ENCODE measurements at places on chromosomes 12 and 14.

GRCh38 chr12:3622021-3622821 is 130.7 kb downstream of the CRACR2A start:
- DNase-seq, result no peak

DNA sequence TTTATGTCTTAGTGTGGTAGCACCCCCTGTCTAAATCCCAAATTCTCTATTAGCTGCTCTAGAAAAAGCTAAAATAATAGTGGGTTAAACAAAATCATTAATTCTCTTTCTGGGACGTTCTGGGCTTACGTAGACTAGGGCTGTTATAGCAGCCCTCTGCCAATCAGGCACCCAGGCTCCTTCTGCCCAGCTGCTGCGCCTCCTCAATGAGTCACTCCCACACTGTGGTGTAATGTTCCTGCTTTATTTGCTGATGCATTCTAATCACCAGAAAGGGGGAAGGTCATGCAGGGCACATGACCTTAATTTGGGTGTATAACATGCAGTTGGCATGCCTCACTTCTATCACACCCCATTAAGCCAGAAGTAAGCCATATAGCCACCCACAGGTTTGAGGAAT is 294.5 kb downstream of the GALC start:
- no peak for DNase-seq

- DNase-seq, result no peak
Observed at GRCh38 chr14:61589691-61590581, 105.4 kb upstream of the HIF1A start.

DNA sequence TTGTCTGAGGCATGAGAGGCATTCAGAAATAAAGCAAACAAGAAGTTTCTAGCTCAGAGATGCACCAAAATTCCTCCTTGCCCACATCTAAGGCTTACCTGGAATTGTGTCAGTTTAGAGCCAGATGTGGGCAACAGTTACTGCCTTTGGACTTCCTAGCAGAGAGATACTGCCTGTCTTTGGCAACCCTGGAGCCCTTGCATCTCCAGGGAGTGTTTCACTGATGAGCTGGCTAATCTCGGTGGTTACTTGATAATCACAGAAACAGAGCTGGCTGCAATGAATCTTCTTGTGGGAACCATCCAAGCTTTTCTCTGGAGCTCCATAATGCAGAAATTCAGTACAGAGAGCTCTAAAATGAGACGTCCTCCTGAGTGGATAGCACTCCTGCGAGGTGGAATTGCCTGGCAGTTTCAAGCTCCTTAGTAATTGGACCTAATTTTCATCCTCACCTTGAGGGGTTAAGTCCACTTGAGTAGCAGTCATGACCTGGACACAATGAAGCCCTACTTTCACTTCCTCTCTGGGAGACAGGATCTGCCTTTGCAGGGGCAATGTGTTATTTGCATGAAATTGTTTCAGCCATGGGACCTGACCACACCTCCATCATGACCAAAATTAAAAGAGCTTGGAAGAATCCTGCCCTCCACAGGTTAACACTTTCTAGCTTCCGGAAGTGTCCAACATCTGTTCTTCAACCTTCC is 108.8 kb upstream of the ARHGAP5 start:
- no peak for DNase-seq

DNA sequence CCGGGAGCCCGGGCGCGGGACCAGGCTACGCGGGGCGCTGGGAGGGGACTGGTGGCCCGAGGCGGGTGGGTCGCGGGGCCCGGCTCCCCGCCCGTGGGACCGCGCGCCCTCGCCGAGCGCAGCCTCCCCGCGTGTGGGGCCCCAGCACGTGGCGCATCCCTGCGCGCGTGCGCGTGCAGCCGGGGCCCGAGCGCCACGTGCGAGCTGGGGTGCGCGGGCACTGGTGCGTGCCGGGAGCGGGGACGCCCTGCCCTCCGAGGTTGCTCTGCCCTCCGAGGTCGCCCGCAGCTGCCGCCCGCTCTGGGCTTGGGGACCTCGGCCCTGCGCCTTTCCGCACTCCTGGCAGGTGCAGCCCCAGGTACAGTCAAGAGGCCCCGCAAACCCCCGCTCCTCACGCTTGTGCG is 365 bp upstream of the CCDC88C start:
- DNase-seq, result no peak

DNA sequence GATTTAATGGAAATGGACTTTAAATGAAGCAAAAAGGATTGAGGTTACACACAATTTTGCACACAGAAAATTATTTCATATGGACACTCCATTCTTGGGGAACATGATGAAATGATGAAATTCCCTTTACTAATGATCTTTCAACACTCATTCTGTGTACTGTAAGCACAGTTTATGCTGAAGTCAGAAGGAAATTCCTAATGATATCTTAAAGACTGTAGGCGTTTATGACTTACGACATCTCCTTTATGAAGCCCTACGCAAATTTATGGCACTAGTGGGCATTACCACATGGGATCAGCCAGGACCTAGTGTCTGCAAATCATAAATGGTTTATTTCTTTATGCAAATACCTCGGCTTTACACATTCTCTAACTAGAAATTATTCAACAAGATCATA is 97.9 kb upstream of the SOX5 start:
- DNase-seq, result no peak

DNA sequence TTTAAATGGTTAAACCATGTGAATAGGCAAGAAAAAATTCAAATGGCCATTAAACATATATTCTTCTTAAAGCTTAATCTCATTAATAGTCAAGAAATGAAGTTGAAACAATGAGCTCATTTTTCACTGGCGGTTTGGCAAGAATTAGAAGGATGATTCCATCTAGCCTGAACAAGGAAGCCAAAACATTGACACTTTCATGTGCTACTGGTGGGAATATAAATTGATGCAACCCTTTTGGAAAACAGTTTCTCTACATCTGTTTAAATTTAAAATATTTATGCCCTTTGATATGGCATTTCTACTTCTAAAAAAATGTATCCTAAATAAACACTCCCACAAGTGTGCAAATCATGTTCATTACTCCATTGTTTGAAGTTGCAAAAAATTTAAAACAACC is 174.7 kb upstream of the HIF1A start:
- no peak for DNase-seq

GRCh38 chr14:51619561-51619960 is 32.1 kb upstream of the FRMD6 start:
- no peak for DNase-seq

DNA sequence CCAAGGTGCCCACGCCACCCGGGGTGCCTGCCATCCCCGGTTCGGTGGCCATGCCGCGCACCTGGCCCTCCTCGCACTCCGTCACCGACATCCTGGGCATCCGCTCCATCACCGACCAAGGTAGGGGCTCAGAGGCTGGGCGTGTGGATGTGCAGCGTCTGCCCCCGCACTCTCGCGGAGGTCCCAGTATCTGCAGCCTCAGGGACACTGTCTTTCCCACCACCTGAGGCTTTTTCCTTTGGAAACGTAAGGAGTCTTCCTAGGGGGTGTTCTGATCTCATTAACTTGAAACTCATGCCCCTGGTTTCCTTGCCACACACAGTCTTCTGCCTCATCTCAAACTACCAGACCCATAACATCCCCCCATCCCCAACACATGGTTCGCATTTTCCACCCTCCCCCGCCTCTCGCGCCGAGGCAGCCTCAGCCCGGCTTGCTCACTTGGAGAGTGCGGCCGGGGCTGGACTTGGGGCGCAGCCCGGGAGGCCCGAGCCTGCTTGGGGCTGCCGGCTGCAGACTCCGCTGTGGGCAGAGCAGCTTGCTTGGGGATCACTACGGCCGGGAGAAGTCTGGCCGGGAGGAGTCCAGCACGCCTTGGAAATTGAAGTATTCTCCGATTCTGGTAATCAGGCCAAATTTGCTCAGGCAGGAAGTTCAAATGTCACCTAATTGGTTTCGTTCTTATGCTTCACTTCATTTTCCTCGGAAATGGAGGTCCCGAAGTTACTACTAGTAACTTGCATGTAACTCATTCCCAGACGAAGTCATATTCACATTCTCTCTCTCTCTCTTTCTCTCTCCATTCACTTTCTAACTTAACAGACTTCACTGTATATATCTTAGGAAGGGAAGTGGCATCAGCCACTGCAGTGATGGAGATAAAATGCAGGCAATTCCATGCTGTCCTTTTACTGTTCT is 2.0 kb downstream of the PAX9 start:
- no peak for DNase-seq

DNA sequence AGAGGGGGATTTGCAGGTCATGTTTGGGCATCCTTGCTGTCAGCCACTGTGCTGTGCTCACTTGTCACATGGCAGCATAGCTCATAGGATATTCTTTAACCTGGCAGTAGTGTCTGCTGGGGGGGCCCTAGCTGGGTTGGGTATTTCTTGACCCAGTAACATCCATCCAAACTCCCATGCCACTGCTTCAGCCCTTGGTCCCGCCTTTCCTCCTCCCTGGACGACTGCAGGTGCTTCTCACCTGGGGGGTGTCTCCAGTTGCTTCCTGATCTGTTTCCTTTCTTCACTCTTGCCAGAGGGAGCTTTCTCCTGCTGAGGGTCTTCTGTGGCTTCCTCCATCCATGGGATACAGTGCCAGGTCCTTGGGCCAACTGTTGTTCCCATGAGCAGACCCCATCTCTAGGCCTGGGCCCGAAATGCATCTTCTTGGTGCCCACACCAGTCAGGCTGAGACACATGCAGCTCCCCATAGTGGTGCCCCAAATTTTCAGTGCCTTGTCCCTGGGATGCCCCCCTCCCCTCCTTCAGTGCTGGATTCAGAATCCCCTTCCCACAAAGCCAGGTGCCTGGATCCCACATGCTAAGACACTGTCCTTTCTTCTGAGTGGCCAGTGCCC is 20.5 kb downstream of the C14orf132 start:
- no peak for DNase-seq

GRCh38 chr12:18383203-18383602 is 121.9 kb downstream of the PIK3C2G start:
- DNase-seq, result no peak

DNA sequence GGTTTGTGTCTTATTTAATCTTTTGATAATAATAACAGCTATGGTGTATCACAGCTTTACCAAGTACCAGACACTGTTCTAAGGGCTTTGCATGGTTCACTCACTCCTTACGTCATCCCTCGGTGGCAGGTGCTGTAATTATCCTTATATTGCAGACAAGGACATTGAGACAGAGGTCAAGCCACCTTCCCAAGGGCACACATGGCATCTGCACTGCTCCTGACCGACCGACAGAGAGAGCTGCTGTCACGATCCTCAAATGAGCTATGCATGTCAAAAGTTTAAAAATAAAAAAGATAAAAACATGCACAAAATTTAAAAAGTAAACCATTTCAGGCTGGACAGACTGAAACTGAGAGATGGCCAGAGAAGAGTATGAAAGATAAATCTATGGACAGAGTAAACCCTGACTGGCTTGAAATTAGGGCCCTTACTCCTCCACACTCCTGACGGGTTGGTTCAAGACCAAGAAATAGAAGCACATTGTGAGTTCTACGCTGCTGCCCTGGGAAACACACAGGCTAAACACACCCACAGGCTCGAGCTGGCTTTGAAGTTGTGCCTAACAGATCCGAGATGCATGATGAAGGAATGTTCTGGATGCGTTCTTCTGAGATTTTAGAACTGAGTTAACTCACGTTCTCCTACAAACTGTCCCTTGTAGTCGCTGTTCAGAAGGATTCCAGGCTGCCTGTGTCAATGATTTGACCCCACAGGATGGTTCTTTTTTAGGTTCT is 268.7 kb downstream of the ZFP36L1 start:
- DNase-seq, result no peak

DNA sequence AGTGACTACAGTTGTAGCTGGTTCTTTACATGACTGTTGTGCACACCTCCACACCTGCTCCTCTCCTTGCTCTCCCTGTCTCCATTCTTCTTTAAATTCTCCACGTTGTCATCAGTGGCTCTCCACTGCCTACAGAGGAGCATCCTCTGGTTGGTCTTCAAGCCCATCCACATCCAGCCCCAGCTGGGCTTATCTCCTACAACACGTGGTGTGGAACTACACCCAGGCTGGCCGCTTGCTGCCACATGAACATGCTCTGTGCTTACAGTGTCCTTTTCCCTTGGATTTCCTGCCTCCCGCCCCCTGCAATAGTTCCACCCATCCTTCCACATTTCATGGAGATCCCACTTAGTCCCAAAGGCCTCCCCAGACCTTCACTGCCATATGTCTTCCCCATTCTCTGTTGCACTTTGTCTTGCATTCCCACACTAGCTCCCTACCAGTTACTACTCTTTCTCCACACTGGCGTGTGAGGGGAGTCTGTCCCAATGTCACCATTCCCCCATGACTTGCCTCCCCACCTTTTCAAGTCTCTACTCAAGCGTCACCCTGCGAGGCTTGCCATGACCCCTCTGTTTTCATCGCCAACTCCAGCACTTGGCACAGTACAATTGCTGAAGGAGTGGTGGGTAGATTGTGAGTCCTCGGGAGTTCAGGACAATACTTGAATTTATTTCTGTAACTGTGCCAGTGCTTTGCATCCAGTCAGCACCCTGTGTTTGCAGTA is 9.8 kb upstream of the MCRS1 start:
- no peak for DNase-seq

DNA sequence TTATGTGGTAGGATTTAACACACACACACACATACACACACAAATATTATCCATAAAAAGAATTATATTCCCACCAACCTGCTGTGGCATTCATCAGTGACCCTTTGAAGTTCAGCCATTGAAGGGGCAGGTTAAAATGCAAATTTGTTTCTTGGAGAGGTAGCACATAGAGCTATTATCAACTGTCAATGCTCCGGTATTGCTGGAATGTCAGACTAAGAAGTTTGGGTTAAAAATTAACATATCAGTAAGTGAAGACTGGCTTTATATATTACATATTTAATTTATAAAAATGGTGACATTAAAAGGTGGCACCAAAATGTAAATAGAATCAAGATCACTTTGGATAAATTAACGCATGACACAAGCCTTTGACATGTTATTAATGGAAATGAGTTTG is 207.3 kb downstream of the DAD1 start:
- no peak for DNase-seq

DNA sequence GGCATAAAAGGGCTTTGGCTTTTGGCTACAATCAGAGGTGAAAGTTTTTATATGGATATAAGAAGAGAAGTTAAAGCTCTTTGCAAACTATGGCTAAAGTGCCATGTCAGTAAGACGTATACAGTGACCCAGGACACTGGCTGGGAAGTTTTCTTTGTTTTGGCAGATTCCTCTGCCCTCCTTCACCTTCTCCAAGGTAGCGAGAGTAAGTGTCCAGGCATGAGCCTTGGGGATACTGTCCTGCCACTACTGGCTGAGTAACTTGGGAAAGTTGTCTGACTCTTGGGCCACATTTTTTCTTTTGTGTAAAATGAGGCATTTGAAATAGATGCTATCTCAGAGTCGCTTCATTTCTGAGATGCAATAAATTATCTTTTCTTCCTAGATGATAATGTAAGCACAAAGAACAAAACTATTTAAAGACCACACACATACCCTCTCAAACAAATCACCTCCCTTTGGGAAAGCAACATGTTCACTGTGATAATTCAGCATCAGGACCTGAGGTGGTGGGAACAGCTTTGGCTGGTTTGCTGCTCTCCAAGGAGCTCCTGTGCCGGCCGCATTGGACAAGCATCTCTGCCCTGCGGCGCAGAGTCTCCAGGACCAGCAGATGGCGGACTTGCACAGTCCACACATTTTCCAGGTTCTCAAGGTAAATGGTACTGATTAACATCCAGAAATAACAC is 106.3 kb downstream of the PTCSC3 start:
- peak; percentile 11 for DNase-seq

GRCh38 chr14:33589334-33589733 is 361.5 kb downstream of the EGLN3 start:
- DNase-seq, result no peak
